NCI-H187 treated with DMSO at 0.1 percent for 48 hours (cell line): ENCODE measurements at places on chromosomes 13 and 19.

DNA sequence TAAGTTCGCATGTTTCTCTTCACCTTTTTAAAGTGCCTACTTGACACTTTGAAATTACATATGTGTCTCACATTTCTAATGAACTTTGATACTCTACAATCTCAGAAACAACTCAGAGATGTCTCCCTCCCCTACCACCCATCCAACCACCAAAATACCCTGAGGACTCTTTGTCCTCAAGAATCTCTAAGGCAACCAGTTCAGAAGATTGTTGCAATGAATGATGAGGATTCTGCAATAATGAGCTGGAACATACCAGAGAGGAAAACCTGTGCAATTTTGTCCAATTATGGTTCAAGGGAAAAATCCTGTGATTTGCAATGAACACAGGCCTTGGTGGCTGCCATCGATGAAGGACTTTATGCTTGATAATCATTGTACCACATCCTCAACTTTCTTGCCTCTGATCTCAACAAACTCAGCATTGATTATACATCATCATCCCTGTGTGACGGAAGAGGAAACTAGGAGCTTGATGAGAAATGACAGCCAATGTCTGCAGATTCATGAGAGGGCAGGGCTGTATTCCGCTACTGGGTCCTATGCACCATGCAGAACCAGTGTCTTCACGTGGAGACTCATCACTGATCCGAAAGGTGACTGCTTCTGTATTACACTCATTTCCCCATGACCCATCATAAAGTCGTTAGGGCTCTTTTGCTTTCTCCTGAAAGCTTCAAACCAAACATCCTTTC is 1.1 kb downstream of the FPR1 start:
- DNase-seq: no peak

GRCh38 chr13:63636316-63636993 is 2220.8 kb upstream of the PCDH20 start:
- no peak for DNase-seq

GRCh38 chr13:113926951-113927660 is 46.8 kb downstream of the C13orf46 start:
- no peak for DNase-seq

- no peak for DNase-seq
Measured at GRCh38 chr19:16121141-16121540, 9.5 kb downstream of the RAB8A start.

DNA sequence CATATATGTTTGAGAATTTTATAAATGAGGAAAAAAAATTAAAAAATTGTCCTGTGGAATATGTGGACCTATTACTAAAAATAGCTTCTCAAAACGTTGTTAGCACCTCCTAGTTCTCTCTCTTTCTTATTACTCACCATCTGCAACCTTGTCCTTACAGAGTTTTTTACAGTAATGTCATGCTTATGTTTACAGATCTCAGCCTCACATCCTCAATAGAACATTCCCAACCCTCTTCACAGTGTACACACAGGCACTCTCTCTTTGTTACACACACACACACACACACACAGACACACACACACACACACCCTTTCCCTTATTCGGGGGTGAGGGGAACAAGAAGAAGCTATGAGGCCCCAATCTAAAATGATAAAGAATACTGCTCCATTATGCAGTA is 197.7 kb downstream of the SLITRK6 start:
- DNase-seq: no peak
